ENCODE measurements at places on chromosomes 7 and 10. TPM values are rescaled to one million over a fixed set of nuclear protein-coding genes. Genes with fewer than 3 reads are reported as not detected.

- no peak overlapping the region for H3K4me3 ChIP-seq
- no peak for DNase-seq
Measured at GRCh38 chr7:111012149-111012548, 78.8 kb upstream of the LRRN3 start.

- H3K27me3 ChIP-seq: peaks cover 53% of the 10 kb centered on the region
- no peaks in the 10 kb centered on the region for H3K4me1 ChIP-seq
- no peak overlapping the region for H3K4me3 ChIP-seq
- H3K36me3 ChIP-seq: no peaks in the 10 kb centered on the region
Measured at GRCh38 chr7:128165927-128166420, 75.1 kb upstream of the LEP start.

VPS37D gene
- 5.3 TPM for total RNA-seq

MEIG1 gene
- not detected for total RNA-seq

- H3K27ac ChIP-seq: no peak overlapping the region
- no peak overlapping the region for H3K4me3 ChIP-seq
- no peaks in the 10 kb centered on the region for H3K36me3 ChIP-seq
- H3K4me1 ChIP-seq: no peaks in the 10 kb centered on the region
- DNase-seq: no peak
Measured at GRCh38 chr7:151658778-151659177, 139.1 kb upstream of the RHEB start.

- no peaks in the 10 kb centered on the region for H3K27me3 ChIP-seq
- no peak for DNase-seq
- peaks cover 4% of the 10 kb centered on the region for H3K36me3 ChIP-seq
- H3K4me1 ChIP-seq: no peaks in the 10 kb centered on the region
- no peak overlapping the region for H3K4me3 ChIP-seq
Measured at GRCh38 chr10:124665091-124665490, 79.1 kb downstream of the FAM53B start.

- no peaks in the 10 kb centered on the region for H3K27me3 ChIP-seq
- no peaks in the 10 kb centered on the region for H3K4me1 ChIP-seq
- H3K27ac ChIP-seq: no peak overlapping the region
- H3K4me3 ChIP-seq: no peak overlapping the region
- DNase-seq: no peak
Measured at GRCh38 chr7:85829817-85830432, 643.1 kb upstream of the SEMA3D start.

DNA sequence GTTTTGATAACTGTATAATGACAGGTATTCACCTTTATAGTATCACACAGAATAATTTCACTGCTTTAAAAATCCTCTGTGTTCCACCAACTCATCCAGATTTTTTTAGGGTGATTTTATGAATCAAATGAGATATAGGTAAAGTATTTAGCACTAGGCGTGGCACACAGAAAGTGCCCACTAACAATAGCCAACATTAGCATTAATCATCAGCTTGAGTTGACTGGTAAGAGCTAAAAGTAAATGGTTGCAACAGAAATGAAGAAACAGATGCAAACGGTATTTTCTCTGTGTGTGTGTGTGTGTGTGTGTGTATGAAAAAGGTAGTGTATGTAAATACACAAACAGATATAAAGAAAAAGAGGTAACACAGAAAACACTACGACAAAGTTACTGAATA lies 378.8 kb upstream of the ETV1 start:
- no peaks in the 10 kb centered on the region for H3K27me3 ChIP-seq
- no peaks in the 10 kb centered on the region for H3K36me3 ChIP-seq
- no peak for DNase-seq
- no peak overlapping the region for H3K27ac ChIP-seq
- no peak overlapping the region for H3K4me3 ChIP-seq
- no peaks in the 10 kb centered on the region for H3K4me1 ChIP-seq

TMEM213 gene
- total RNA-seq: not detected

PHYHIPL gene
- total RNA-seq: 2.5 TPM

GRCh38 chr10:37035853-37036252 lies 89.5 kb upstream of the ANKRD30A start:
- H3K4me1 ChIP-seq: no peaks in the 10 kb centered on the region
- no peak overlapping the region for H3K27ac ChIP-seq
- no peak overlapping the region for H3K4me3 ChIP-seq
- no peak for DNase-seq

DNA sequence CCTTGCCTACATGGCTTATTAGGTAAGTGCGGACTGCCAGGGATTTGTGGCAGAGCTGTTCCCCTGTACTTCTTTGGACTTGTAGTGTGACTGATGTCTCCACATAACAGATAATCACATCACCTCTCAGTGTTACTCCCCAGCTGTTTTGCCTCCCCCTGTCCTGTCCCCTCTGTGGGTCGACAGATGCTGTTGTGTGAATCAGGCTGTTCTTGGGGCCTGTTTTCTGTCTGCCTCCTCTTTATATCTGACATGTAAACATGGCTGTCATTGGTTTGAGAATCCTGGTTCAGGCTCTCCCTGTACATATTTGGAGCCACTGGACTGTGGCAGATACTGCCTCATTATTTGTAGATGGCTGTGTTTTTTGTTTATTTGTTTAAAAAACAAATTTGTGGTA lies 22.7 kb downstream of the CCNY start:
- no peak for DNase-seq
- H3K4me3 ChIP-seq: no peak overlapping the region
- H3K36me3 ChIP-seq: no peaks in the 10 kb centered on the region
- no peaks in the 10 kb centered on the region for H3K4me1 ChIP-seq
- H3K27me3 ChIP-seq: no peaks in the 10 kb centered on the region
